ENCODE measurements at places on chromosomes 7 and 10.

DNA sequence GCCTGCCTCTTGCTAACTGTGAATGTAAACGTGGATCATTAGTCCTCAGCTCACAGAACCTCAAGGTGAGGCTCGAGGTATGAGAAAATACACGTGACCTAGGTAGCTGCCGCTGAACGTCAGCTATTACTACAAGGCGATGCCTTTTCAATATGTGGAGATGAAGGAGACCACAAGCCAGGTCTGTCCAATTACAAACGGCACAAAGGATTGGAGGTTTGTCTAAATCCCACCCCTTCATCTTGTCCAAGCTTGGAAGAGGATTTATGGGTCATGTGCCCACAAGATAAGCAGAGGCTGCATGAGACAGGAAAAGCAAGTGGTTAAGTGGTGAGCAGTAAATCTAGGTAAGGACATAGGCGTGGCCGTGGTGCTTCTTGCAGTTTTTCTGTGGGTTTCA, 3.4 kb downstream of the H2BK1 start:
- DNase-seq: no peak

DNA sequence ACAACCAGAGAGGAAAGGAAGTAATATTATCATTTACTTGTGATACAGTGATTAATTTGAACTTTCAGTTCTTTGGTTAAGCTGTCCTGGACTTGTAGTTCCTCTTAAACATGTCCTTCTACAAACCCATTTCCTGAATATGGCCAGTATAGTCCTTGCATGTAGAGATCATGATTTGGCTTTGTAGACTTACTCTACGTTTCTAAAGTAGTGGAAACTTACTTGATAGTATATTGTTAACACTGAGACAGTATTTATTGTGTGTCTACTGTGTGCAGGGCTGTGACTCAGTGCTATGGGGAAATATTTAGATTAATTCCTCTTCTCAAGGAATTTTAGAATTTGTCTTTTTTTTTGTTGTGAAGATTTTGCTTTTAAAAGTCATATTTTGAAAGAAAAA, 109.5 kb downstream of the NRF1 start:
- no peak for DNase-seq

DNA sequence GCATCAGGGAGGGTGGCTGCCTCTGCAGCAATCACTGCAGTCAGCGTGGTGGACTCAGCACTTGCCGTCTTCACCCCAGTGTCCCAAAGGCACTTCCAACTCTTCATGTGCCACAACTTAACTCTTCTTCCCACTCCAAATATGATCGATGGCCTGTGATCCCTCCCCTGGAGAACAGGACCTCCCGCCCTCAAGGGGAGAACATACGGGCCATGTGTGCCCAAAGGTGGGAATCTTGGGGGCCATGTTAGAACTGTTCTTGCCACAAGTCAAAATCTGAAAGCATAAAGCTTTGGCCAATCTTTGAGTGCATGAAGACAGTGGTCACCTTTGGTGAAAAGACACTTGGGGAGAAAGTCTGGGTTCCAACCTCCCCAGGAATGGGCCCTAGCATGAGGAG, 368.5 kb upstream of the MGMT start:
- no peak for DNase-seq

DNA sequence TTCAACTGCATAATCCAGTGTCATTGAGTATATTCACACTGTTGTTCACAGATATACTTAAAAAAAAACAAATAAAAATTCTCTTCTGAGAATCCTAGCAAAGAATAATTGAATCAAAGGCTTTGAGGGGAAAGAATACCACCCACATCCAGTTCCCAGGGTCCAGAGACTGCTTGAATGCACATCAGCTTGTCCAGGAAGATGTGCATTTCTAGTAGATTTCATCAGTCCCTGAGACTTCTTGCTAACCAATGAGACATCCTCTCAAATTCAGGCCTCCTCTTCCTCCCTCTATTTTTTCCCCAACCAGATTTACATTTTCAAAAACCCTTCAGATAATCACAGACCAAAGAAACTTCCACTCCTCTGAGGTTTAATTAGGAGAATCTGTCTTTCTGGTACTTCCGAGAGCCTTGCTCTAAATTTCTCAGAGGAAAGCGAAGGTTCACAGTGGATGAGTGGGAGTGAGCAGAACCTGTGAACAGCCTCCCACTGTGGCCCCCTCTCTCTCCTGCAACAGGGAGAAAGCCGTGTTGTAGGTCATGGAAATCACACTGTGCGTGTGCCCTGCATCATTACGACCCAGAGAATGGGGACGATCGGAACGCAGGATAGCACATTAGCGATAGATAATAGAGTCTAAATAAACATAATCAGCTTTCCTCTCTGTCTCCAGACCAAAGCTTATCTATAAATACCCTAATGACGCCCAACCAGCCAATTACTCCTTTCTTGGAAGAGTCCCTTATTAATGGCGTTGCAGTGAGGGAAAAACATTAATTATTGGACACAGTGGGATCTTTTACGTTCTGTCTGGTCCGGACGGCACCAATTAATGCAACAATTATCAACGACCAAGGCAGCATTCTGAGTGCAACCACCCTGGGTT, 212.5 kb downstream of the EMX2 start:
- DNase-seq: no peak

DNA sequence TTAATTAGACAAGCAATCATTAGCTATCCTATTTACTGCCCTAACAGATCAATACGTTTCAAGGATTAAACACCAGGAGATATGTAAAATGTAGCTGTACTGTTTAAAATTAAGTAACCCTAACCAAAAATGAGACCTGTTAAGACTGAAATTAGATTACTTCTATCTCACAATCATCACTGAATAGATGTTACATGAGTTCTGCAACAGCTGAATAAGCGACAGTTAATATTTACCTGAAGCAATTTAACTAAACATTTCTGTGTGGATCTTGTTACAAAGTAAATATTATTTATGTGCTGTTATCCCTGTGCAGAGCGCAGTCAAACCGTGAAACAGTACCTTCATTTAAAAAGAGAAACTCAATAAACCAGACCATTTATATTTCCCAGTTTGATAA, 122.5 kb downstream of the RELN start:
- no peak for DNase-seq

GRCh38 chr10:56633876-56634452, 272.9 kb upstream of the ZWINT start:
- no peak for DNase-seq

GRCh38 chr10:120607016-120607709, 150.1 kb downstream of the PLPP4 start:
- no peak for DNase-seq

DNA sequence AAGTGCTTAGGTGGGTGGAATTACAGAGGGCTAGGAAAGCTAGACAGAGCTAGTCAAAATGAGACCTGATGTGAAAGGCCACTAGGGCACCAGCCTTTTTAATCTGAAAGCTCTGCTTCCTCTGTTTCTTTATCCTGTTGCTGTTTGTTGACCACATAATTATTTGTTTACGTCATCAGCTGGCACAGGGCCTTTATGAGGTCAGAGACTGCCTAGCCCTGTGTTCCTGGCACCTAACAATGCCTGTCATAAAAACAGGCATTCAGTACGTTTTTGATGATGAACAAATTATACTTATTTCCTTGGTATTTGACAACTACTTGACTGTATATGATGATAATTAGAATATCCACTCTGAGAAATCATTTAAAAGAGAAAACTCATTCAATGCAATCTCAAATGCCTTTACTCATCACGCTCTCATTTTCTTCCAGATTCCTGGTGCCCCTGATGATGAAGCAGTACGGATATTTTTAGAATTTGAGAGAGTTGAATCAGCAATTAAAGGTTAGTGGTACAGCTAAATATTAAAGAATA, 26.0 kb downstream of the RBM17 start:
- no peak for DNase-seq

GRCh38 chr7:1646391-1646790, 23.7 kb upstream of the ELFN1 start:
- no peak for DNase-seq

- DNase-seq: no peak
These were observed 45.7 kb downstream of the ATXN7L1 start for GRCh38 chr7:105830405-105831301.

DNA sequence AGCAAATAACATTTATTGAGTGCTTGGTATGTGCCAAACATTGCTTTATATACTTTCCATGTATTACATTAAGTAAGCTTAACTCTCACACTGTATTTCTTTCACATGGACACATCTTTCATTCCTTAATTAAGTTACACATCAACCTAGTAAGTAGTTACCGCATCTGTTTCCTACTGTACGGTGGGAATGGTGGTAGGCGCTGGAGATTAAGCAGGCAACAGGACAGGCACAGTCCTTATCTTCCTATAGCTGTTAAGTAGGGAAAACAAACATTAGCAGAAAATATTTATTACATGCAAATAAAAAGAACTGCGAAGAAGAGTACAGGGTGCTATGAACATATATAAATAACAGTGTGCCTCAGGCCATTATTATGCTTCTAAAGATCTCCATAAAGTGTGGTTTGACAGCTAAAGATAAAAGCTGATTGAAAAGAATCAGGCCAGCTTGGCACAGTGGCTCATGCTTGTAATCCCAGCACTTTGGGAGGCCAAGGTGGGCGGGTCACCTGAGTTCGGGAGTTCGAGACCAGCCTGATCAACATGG, 105.0 kb downstream of the SUGCT start:
- no peak for DNase-seq
